ENCODE measurements at places on chromosomes 16 and 17.
A peak's percentile ranks its signal among the peaks of the same experiment; 100 is the strongest.

- H3K4me3 ChIP-seq, result no peak overlapping the region
Measured at GRCh38 chr16:57519796-57520360, 16.5 kb downstream of the CCDC102A start.

DNA sequence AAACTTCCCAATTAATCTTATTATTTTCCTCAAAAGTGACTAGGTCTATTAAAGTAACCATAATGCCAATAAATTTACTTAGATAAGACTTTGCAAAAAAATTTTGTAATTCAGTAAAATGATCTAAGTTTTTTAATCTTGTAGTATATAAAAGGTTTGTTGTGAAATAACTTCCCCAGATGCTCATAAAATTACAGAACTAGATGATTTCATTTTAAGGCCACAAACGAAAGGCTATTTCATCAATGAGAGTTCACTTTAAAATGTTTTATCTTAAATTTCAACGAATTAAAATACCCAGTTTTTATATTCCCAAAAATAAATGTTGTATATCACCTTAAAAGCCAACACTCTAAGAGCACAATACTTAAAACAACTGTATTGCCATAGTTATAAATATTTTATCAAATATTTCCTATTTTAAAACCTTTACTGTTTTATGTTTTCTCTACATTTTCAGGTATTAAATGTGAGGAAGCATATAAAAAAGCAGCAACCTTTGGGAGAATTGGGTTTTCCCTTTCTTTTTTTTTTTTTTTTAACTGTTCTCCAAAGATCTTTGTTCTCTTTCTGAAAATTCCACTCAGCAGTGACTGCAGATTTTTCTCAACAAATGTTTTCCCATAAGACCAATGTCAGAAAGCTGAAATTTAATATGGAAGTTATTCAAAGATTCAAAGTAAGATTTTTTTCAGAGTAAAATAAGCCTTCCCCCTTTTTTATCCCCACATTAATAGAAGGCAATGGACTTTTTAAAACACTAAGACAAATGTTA lies 169.9 kb downstream of the CYB561 start:
- no peak for ATAC-seq
- H3K36me3 ChIP-seq, result no peaks in the 10 kb centered on the region
- peaks cover 3% of the 10 kb centered on the region for H3K4me1 ChIP-seq
- no peak overlapping the region for H3K27ac ChIP-seq

GRCh38 chr17:64503341-64503740 lies 2.7 kb downstream of the DDX5 start:
- peaks cover 64% of the 10 kb centered on the region for H3K36me3 ChIP-seq
- peaks cover 10% of the 10 kb centered on the region for H3K4me1 ChIP-seq
- H3K4me3 ChIP-seq, result no peak overlapping the region
- H3K27ac ChIP-seq, result peak overlapping the region; percentile 100
- no peak for ATAC-seq

GRCh38 chr17:69047368-69048263 lies 13.1 kb downstream of the ABCA9 start:
- H3K27me3 ChIP-seq, result no peaks in the 10 kb centered on the region
- ATAC-seq, result peak; percentile 92

DNA sequence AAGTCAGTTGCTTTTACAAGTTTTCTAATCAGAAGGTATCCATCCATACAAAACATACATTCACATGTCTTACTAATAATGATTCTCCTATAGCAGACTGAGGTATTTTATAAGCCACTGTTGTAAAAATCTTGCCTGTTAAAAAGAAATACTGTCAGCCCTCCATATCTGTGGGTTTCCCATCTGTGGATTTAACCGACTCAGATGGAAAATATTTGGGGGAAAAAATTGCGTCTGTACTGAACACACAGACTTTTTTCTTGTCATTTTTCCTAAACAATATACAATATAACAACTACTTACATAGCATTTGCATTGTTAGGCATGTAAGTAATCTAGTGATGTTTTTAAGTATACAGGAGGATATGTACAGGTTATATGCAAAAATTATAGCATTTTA lies 90.4 kb downstream of the PARN start:
- H3K4me3 ChIP-seq, result no peak overlapping the region
- no peaks in the 10 kb centered on the region for H3K27me3 ChIP-seq
- ATAC-seq, result no peak
- H3K4me1 ChIP-seq, result no peaks in the 10 kb centered on the region

- no peaks in the 10 kb centered on the region for H3K36me3 ChIP-seq
- H3K4me3 ChIP-seq, result no peak overlapping the region
- no peak overlapping the region for H3K27ac ChIP-seq
- no peaks in the 10 kb centered on the region for H3K27me3 ChIP-seq
- ATAC-seq, result peak; percentile 81
Measured at GRCh38 chr16:74261068-74261467, 35.5 kb upstream of the PSMD7 start.

- H3K4me3 ChIP-seq, result no peak overlapping the region
- ATAC-seq, result no peak
- H3K4me1 ChIP-seq, result no peaks in the 10 kb centered on the region
- no peaks in the 10 kb centered on the region for H3K36me3 ChIP-seq
Measured at GRCh38 chr17:80491478-80492342, 15.3 kb upstream of the NPTX1 start.

DNA sequence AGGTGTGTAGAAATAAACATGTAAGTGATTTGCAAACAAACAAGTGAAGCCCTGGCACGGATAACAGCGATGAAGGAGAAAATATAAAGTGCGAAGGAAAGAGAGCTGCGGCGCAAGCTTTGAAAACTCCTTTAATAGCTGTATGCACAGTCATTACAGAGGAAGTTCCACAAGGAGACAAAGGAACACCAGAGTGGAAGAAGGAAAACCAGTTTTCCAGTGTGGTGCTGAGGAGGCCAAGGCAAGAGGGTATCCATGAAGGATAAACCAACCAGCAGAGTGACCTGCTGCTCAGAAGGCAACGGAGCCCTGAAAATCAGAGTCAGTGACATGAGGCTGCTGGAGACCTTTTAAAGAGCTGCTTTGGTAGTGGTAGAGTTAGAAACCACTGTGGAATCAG lies 24.4 kb downstream of the METTL16 start:
- H3K36me3 ChIP-seq, result no peaks in the 10 kb centered on the region
- peaks cover 38% of the 10 kb centered on the region for H3K4me1 ChIP-seq
- no peak for ATAC-seq

DNA sequence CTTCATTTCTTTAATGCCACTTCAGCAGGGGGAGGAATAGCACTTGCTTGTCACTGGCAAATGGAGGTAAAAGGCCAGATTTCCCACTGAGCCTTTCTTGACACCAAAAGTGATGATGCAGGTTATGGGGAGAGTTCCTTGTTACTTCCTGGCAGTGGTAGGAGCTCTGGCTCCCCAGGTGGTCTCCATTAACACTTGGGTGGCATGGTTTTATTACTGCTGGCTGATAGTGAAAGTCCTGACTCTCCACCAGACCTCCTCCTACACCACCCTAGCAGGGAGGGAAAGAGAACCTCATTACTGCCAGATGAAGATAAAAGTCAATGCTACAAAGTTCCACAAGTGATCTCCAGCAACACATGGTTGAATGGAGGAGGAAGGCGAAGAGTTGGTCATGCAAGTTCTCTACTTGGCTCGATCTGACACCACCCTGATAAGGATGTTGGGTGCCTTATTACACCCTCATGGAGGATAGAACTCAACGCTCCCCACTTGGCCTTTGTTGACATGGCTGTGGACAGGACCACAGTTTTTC lies 152.7 kb upstream of the GNAO1 start:
- H3K4me1 ChIP-seq, result no peaks in the 10 kb centered on the region
- H3K4me3 ChIP-seq, result no peak overlapping the region
- ATAC-seq, result no peak
- no peaks in the 10 kb centered on the region for H3K27me3 ChIP-seq
- H3K36me3 ChIP-seq, result no peaks in the 10 kb centered on the region

DNA sequence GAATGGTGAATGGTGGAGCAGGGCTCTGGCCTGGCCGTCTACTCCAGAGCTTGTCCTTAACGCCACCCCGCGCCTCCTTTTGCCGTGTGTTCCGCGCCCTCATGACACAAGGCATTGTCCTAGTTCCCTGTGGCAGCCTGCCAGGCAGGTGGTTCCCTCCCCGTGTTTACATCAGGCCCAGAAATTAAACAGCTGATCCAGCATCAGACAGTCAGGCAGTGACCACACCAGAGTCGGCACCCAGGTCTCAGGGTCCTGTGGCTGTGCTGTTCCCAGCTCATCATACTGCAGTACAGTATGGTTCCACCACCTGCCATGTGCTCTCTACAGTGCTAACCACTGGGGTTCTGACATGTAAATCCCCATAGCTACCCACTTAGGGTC lies 119.7 kb downstream of the RAB11FIP4 start:
- no peaks in the 10 kb centered on the region for H3K36me3 ChIP-seq
- H3K4me3 ChIP-seq, result no peak overlapping the region
- no peak for ATAC-seq
- H3K27ac ChIP-seq, result no peak overlapping the region

DNA sequence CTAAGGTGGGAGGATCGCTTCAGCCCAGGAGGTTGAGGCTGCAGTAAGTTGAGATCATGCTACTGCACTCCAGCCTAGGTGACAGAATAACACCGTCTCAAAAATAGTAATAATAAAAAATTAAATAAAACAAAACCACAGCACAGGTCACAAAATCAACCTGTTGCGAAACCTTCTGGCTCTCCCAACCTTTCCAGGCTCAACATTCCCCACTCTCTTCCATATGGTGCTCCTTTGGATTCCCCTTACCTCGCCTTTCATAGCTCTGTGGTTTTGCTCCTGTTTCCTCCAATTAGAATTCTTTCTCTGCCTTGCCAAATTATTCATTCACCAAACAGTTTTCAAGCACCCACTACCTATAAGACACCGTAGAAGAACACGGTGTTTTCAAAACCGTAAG lies 4.7 kb downstream of the ZDHHC7 start:
- H3K4me1 ChIP-seq, result peaks cover 91% of the 10 kb centered on the region
- H3K27ac ChIP-seq, result peak overlapping the region; percentile 63
- H3K27me3 ChIP-seq, result no peaks in the 10 kb centered on the region
- H3K36me3 ChIP-seq, result no peaks in the 10 kb centered on the region
- no peak overlapping the region for H3K4me3 ChIP-seq
- ATAC-seq, result no peak

DNA sequence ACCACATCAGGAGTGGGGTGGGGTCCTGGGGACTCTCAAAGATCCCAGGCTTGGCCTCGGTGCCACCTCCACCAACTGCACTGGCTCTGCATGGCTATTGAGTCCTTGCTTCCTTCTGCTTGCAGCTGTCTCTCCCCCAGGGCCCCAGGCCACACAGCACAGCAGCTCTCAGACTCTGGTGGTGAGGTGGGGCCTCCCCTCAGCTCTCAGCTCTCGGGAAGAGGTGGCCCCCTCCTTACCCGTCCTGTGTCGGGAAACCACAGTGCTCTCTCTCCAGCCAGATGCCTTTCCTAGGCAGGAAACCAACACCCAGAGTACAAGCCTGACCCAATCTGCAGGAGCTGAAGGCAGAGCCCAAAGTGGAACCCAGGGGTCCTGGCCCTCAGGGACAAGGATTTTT lies 18.5 kb downstream of the SRCIN1 start:
- no peak overlapping the region for H3K27ac ChIP-seq
- peaks cover 87% of the 10 kb centered on the region for H3K27me3 ChIP-seq
- no peaks in the 10 kb centered on the region for H3K36me3 ChIP-seq
- peaks cover 27% of the 10 kb centered on the region for H3K4me1 ChIP-seq
- ATAC-seq, result no peak

GRCh38 chr16:60510941-60511340 lies 1525.3 kb downstream of the CDH8 start:
- ATAC-seq, result no peak
- no peaks in the 10 kb centered on the region for H3K27me3 ChIP-seq
- no peaks in the 10 kb centered on the region for H3K4me1 ChIP-seq
- H3K4me3 ChIP-seq, result no peak overlapping the region
- H3K36me3 ChIP-seq, result no peaks in the 10 kb centered on the region

GRCh38 chr17:17931159-17931558 lies 41.0 kb downstream of the TOM1L2 start:
- H3K4me3 ChIP-seq, result no peak overlapping the region
- H3K27me3 ChIP-seq, result no peaks in the 10 kb centered on the region
- no peaks in the 10 kb centered on the region for H3K4me1 ChIP-seq
- ATAC-seq, result no peak

GRCh38 chr16:70768203-70768580 lies 32.8 kb downstream of the VAC14 start:
- H3K27ac ChIP-seq, result no peak overlapping the region
- H3K36me3 ChIP-seq, result no peaks in the 10 kb centered on the region
- ATAC-seq, result no peak
- no peaks in the 10 kb centered on the region for H3K4me1 ChIP-seq
- no peak overlapping the region for H3K4me3 ChIP-seq
